T follicular helper cell (primary cell): ENCODE measurements at places on chromosomes 7 and 10.

GRCh38 chr7:29405891-29406290 is 157.7 kb upstream of the PRR15 start:
- no peak for DNase-seq

GRCh38 chr7:157472311-157473050 is 135.7 kb downstream of the DNAJB6 start:
- no peak for DNase-seq

GRCh38 chr10:13074563-13075451 is 25.2 kb upstream of the OPTN start:
- peak; percentile 15 for DNase-seq

GRCh38 chr10:108427146-108427545 is 1262.6 kb upstream of the SORCS1 start:
- no peak for DNase-seq

- no peak for DNase-seq
Measured at GRCh38 chr7:23852135-23852534, 142.1 kb downstream of the STK31 start.

- DNase-seq: no peak
Measured at GRCh38 chr10:70991140-70992124, 103.1 kb upstream of the PCBD1 start.

DNA sequence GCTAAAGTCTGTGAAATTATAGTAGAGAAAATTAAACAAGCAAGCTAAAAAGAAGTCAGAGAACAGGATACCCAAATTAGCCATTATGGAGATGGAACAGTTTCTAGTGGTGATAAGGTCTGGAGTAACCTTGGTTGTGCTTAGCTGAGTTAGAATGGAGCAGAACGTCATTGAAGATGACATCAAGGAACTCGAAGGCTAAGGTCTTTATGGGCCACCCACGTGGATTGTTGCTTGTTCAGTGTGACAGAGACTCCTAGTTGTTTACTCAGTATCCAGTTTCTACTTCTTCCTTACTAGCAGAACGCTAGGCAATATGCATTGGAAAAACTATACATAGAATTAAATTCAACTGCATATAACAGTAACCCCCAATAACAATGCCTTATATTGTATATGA is 39.7 kb downstream of the AHCYL2 start:
- DNase-seq: no peak

GRCh38 chr7:157470701-157471131 is 133.9 kb downstream of the DNAJB6 start:
- DNase-seq: no peak

DNA sequence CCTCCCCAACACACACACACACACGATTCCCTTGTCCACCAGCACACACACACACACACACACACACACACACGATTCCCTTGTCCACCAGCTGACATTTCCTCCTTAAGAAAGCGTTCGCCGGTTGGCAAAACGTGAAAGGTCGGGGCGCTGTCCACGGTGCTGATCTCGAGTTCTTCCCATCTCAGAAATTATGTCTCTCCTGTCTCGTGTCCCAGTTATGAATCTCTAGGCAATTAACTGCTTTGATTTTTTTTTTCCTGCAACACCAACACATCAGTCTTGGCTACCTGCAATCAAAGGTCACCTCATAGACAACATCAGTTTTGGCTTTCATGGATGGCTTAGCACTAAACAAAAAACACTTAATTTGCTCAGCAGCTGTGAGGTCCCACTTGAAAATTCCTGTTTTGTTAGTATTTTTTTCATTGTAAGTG is 1.9 kb downstream of the INA start:
- DNase-seq: peak; percentile 1

DNA sequence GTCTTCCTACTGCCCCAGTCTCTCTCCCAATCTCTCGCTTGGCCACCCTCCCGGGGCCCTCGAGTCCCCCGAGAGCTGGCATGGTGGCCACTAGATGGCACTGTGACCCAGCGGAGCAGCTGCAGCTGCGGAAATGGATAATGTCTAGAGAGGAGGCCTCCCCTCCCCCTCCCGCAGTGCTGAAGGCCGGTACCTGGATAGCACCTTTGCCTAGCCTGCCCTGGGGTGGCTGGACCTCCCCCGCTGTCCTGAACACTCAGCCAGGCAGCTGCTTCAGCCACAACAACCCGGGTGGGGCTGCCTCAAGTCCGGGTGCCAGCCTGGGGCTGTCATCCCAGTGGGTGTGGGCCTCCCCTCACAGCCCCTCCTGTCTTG is 65.2 kb downstream of the GOLGA7B start:
- DNase-seq: peak; percentile 54
